ENCODE measurements at places on chromosomes 4 and X. TPM values are rescaled to one million over a fixed set of nuclear protein-coding genes. Genes with fewer than 3 reads are reported as not detected.

TSPAN6 gene
- 92.8 TPM for total RNA-seq

BMPR1B gene
- 2.6 TPM for total RNA-seq

MTCP1 gene
- 13.0 TPM for total RNA-seq

BEX1 gene
- total RNA-seq = 12.2 TPM

FAM149A gene
- total RNA-seq = 13.6 TPM

UGT2B15 gene
- total RNA-seq = 0.11 TPM

DLG3 gene
- total RNA-seq = 44.0 TPM

LINC00632 gene
- total RNA-seq = 308 TPM

DIPK2B gene
- not detected for total RNA-seq

ZFYVE28 gene
- total RNA-seq = 0.51 TPM

C4orf17 gene
- not detected for total RNA-seq

SERTM2 gene
- total RNA-seq = 3.7 TPM

MAGEA2B gene
- total RNA-seq = not detected

XAGE1A gene
- not detected for total RNA-seq

CACNA1F gene
- total RNA-seq = 0.32 TPM

ADH1B gene
- total RNA-seq = not detected

TACR3 gene
- total RNA-seq = not detected

LDB2 gene
- total RNA-seq = 4.6 TPM

HS6ST2 gene
- total RNA-seq = 23.1 TPM

SCARB2 gene
- 97.0 TPM for total RNA-seq

SULT1E1 gene
- total RNA-seq = 118 TPM

RAB9B gene
- total RNA-seq = 1.9 TPM

TMPRSS11B gene
- not detected for total RNA-seq

NR3C2 gene
- 5.2 TPM for total RNA-seq

LEF1 gene
- 76.8 TPM for total RNA-seq

PCYT1B gene
- 17.1 TPM for total RNA-seq

CCNB3 gene
- 0.36 TPM for total RNA-seq

YY2 gene
- 3.7 TPM for total RNA-seq

RNF175 gene
- 2.5 TPM for total RNA-seq

HAUS7 gene
- 22.9 TPM for total RNA-seq

TLR2 gene
- 2.4 TPM for total RNA-seq

NEUROG2 gene
- not detected for total RNA-seq

COL25A1 gene
- total RNA-seq = 55.8 TPM

STAG2 gene
- total RNA-seq = 57.7 TPM

UBA1 gene
- total RNA-seq = 350 TPM

VSIG4 gene
- not detected for total RNA-seq

FGD1 gene
- total RNA-seq = 39.9 TPM

TREX2 gene
- 0.83 TPM for total RNA-seq

GABRA4 gene
- not detected for total RNA-seq

CYSLTR1 gene
- 0.68 TPM for total RNA-seq

TKTL1 gene
- total RNA-seq = 0.38 TPM

BEX5 gene
- not detected for total RNA-seq

G6PD gene
- 56.5 TPM for total RNA-seq

Measured in mesothelial cell of epicardium (in vitro differentiated cells).